ENCODE measurements at places on chromosomes 5 and 9.
A peak's percentile ranks its signal among the peaks of the same experiment; 100 is the strongest.

- DNase-seq: no peak
Observed at GRCh38 chr5:1884678-1885403, 2.1 kb upstream of the IRX4 start.

- peak; percentile 27 for DNase-seq
Observed at GRCh38 chr5:79464695-79465332, 49.1 kb downstream of the HOMER1 start.

DNA sequence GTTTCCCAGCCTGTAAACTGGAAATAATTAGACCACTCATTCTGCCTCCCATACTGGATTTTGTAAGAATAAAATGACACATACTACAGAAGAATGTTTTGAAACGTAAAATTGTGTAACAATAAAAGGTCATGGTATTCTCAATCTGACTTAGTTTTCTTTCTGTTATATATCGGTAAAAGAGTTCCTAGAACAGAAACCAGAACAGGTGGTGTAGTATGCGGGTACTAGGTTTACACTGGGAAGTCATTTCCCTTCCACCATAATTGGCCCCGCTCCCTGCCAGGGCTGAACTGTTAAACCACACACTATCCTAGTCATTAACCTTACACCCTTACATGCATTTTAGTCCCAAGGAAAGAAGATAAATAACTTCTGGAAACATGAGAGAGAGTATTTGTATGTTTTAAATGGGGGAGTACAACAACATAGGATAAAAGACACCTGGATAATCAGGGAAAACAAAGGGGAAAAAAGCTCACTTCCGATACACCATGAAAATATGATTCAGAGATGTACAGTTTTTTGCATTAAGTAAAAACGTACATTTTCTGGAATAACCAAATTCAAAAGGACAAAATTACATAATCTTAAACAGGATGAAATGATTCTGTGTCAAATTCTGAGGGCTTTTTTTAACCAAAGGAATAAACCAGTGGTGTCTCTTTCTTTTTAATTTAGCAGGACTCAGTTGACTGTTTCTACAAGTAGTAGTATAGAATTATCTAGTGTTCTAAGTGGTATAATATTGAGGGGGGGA, 199.7 kb downstream of the GLIS3 start:
- DNase-seq: no peak

DNA sequence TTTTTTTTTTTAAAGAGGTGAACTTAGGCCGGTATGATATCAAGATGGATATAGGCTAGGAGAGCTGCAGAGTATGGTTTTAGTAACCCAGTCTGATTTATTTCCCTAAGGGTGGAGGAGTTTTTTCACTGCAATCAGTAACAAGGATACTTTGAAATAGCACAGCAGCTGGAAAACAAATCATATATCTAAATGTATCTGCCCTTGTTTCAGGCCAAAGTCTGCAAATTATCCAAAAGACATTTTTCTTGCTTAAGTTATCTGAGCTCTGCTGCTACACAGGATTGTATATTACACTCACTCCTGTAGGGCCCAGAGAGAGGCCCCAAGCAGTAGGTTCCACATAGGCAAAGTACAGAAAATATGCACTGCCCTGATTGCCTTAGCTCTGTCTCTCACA, 222.4 kb downstream of the NTRK2 start:
- DNase-seq: no peak

GRCh38 chr9:14936491-14936890, 26.3 kb upstream of the FREM1 start:
- no peak for DNase-seq

DNA sequence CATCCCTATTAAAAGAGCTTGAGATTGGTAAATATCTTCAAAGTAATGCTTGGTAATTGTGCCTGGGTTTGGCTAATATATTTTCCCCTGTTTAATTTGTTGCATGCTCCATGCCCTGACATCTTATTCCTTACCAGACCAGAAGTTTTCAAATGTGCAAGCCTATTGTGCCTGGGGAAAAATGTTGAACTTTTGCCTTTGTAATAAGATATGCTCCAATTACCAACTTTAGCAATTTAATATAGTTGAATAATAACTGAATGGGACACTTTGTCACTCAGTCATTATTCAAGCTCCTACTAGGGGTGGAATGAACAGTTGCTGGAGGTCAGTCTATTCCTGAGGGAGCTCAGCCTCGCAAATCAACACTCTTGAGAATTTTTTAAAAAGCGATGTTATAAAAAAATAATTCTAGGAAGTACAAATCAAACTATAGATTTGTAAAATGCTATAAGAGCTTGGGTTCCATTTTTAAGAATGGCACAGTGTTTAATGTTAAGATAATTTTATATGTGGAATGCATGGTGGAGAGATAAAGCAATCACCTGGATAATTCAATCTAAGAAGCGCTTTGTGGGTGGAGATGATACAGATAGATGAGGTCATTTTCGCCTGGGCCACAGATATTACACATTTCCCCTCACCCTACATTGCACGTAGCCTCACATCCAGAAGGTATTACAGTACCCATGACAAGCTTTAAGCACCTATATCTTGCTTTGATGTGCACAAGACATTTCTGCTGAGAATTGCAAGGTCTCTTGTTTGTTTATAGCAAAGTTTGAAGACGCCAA, 231.8 kb downstream of the PIK3R1 start:
- no peak for DNase-seq

DNA sequence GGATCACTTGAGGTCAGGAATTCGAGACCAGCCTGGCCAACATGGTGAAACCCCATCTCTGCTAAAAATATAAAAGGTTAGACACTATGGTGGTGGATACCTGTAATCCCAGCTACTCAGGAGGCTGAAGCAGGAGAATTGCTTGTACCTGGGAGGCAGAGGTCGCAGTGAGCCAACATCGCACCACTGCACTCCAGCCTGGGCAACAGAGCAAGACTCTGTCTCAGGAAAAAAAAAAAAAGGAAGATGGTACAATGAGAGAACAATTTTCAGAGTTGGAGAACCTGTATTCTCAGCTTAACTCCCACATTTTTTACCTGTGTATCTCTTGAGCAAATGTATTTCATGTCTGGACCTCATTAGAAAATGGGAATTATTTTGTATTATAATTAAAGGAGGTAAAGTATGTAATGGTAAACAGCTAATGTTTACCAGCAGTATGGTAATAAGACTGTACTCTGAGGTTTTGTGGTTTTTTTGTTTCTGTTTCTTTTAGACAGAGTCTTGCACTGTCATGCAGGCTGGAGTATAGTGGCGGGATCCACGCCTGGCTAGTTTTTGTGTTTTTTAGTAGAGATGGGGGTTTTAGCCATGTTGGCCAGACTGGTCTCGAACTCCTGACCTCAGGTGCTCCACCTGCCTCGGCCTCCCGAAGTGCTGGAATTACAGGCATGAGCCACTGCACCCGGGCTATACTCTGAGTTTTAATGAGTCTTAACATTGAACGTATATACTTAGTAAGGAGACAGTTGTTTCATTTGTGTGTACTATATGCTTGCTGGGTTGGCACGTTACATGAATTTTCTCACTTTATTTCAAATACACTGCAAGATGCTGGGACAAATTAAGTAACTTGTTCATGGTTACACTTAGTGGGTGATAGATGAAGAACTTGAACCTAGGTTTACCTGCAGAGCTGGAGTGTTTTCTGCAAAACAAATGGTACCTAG, 16.2 kb downstream of the UHRF2 start:
- DNase-seq: no peak

GRCh38 chr5:142235050-142235797, 89.6 kb downstream of the SPRY4 start:
- DNase-seq: no peak

GRCh38 chr5:158819840-158820620, 279.7 kb downstream of the EBF1 start:
- no peak for DNase-seq

- no peak for DNase-seq
Observed at GRCh38 chr9:117153021-117153420, 261.8 kb downstream of the ASTN2 start.
